Ascending aorta (tissue), 2 donors: ENCODE measurements at places on chromosomes 3 and 15. TPM values are rescaled to one million over a fixed set of nuclear protein-coding genes. Genes with fewer than 3 reads are reported as not detected.
A peak's percentile ranks its signal among the peaks of the same experiment; 100 is the strongest.

DNA sequence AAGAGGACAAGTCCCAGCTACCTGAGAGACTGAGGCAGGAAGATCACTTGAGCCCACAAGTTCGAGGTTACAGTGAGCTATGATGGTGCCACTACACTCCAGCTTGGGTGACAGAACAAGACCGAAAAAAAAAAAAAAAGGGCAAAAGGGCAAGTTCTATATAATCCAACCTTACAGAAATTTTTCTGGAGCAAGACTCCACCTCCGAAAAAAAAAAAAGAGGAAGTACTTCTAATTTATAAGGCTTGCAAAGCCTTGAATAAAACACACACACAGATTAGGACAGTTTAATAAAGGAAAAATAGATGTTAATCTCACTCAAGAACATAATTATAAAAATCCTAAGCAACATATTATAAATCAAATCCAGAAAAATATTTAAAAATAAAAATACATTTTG, 14.4 kb upstream of the XYLB start:
- H3K4me3 ChIP-seq: no peak overlapping the region
- DNase-seq: no peak
- H3K36me3 ChIP-seq: no peaks in the 10 kb centered on the region
- H3K27me3 ChIP-seq: no peaks in the 10 kb centered on the region
- H3K4me1 ChIP-seq: no peaks in the 10 kb centered on the region
- H3K27ac ChIP-seq: no peak overlapping the region

GRCh38 chr3:150372320-150372719, 35.8 kb upstream of the TSC22D2 start:
- no peak overlapping the region for H3K4me3 ChIP-seq
- peak overlapping the region; percentile 83 for H3K27ac ChIP-seq
- no peaks in the 10 kb centered on the region for H3K36me3 ChIP-seq
- no peaks in the 10 kb centered on the region for H3K27me3 ChIP-seq
- no peaks in the 10 kb centered on the region for H3K4me1 ChIP-seq

DNA sequence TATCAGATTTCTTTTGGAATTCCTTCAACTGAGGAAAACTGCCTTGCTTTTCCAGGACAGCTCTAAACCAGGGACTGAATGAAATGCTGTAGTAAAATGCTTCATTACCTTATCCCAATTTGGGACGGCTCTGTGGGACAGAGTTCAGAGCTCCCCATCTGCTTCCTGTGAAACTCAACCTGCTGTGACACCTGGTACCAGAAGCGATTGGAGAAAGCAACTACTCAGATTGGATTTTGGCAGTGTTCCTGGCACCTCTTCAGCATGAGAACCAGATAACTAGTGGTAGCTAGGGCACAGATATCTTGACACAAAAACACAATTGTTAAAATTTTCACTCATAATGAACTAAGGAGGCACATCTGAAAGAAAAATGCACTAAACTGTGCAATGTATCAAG, 539.1 kb downstream of the SI start:
- no peak overlapping the region for H3K4me3 ChIP-seq
- H3K4me1 ChIP-seq: no peaks in the 10 kb centered on the region
- DNase-seq: no peak
- H3K36me3 ChIP-seq: no peaks in the 10 kb centered on the region
- H3K27me3 ChIP-seq: no peaks in the 10 kb centered on the region

DNA sequence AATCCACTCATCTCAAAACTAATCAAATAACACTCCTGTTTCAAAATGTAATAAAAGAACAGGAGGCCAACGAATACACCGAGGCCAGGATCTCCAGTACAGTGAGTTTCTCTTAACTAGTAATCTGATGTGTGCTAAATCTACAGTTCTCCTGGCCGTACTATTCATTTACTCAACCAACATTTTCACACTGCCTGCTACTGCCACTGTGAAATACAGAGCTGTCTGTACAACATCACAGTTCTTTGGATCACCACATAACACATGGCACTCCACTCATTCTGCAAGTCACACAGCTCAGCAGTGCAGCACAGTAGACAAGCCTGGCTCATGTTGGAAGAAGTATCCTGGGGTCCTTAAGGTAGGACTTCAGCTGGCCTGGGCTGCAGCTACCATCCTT, 21.9 kb downstream of the RIOX2 start:
- H3K4me3 ChIP-seq: no peak overlapping the region
- no peaks in the 10 kb centered on the region for H3K4me1 ChIP-seq
- no peak overlapping the region for H3K27ac ChIP-seq

DNA sequence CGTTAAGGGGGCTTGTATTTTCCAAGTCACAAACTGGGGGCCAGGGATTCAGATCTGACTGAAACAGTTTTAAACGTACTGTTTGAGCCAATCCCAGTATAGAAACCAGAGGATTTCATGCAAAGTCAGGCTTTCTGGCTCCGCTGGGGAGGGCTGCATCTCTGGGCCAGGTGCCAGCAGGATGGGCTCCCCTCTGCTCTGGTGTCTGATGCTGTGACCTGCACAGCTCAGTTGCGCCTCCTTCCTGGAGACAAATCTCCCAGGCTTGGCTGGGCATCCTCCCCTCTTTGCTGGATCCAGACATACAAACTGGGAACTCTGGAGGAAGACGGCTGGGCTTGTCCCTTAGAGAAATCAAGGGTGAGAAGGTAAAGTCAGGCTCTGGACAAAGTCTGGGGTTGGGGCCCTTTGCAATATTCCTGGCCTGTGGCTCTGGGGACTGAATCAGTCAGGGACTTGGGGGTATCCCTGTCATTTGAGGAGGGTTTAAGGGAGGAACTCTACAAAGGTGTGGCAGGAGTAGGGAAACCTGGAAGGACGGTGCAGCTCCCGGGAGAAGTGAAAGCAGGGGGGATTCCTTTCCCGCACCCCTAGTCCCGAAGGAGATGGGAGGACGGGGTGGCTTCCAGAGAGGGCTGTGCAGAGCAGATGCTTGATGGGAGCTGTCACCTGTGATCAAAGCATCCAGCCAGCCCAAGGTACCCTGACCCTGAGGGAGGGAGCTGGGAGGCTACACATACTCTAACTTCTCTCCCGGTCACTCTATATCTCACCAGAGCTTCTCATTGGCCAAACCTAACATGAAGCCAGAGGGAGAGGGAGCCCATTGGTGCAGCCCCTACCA, 114.8 kb upstream of the ATP2B2 start:
- no peak overlapping the region for H3K4me3 ChIP-seq
- H3K27me3 ChIP-seq: no peaks in the 10 kb centered on the region
- H3K27ac ChIP-seq: no peak overlapping the region
- no peak for DNase-seq
- H3K36me3 ChIP-seq: no peaks in the 10 kb centered on the region

DNA sequence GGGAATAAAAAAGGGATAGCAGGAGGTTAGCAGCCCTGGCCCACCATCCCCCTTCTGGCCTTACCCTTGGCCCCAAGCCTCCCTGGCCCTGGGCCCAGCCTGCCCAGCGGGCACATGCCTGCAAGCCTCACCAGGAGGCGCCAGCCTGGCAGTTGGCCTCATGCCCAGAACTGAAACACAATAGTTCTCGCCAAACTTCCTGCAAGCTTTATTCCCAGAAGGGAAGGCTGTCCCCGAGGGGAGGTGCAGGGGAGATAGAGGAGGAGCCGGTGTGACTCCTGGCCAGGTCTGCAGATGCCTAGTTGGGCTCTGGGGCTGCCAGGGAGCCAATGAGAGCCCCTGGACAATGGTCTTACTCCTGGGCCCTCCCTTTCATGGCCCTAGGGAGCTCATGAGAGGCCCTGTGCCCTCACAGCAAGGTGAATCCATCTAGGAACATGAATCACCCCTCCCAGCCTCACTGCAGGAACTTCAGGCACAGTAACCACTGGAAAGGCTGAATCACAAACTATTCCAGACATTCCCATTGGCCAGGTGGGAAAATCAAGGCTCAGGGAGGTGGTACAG, 4.0 kb downstream of the CCDC33 start:
- peak; percentile 47 for DNase-seq
- peaks cover 32% of the 10 kb centered on the region for H3K4me1 ChIP-seq
- H3K27ac ChIP-seq: peak overlapping the region; percentile 36
- no peak overlapping the region for H3K4me3 ChIP-seq
- no peaks in the 10 kb centered on the region for H3K36me3 ChIP-seq
- no peaks in the 10 kb centered on the region for H3K27me3 ChIP-seq

- no peak overlapping the region for H3K4me3 ChIP-seq
- H3K27me3 ChIP-seq: no peaks in the 10 kb centered on the region
- H3K27ac ChIP-seq: peak overlapping the region; percentile 72
- peak; percentile 36 for DNase-seq
These were observed 79.3 kb upstream of the ALDH1L1 start for GRCh38 chr3:126259411-126260391.

The ACY1 gene
- 94.0 TPM for total RNA-seq

DNA sequence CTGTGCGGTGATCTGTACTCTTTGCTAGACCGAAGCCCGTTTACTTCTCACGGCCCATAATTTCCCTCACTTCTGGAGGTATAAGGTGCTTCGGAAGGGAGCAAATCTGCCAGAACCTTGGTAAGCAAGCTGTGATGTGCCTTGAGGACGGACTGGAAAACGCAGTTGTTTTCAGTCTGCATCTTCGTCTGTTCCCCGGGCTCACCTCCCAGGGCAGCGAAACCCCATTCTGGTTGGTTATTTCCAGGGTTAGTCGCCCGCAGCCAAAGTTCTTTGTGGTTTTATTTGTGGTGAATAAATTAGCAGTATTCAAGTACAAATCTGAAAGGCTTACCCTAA, 401 bp downstream of the RAMAC start:
- peak overlapping the region; percentile 72 for H3K27ac ChIP-seq
- peaks cover 20% of the 10 kb centered on the region for H3K36me3 ChIP-seq
- no peak for DNase-seq
- peaks cover 14% of the 10 kb centered on the region for H3K4me1 ChIP-seq
- peak overlapping the region; percentile 78 for H3K4me3 ChIP-seq

DNA sequence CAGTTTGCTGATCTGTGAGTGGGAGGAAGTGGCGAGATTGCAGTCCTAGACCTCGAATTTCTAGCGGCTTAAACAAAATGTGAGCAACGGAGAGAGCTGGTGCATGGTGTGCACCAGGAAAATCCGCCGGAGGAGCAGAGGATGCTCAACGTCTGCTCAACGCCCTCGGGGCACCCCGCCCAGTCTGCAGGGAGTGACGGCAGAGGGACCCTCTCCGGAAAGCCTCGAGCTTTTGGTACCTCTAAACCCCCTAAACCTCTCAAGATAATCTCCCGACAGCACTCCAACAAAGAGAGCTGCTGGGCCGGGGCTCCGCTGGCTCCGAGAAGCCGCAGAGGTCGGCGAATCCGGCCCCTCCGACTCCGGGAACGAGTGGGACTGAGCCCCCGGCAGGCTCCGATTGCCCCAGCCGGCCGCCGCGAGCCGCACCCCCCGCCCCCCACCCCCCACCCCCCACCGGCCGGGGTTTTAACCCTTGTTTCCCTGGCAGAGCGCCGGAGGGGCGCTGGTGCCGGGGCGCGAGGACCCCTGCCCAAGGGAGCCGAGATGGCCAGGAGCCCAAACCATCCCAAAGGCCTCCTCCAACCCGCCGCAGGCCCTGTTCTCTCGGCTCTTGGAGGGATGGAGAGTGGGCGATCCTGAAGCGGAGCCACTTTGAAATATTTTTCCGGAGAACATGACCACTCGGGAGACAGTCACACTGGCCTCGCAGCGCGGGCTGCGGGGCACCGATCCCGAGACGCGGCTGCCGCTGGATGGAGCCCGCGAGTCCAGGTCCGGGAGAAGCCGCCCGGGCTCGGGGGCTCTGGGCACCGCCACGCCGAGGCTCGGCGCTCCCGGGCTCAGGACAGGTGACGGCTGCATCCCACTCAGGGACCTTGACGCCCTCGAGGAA, 1.5 kb downstream of the MEGF11 start:
- H3K4me3 ChIP-seq: peak overlapping the region; percentile 68
- H3K36me3 ChIP-seq: no peaks in the 10 kb centered on the region
- no peak overlapping the region for H3K27ac ChIP-seq
- no peak for DNase-seq
- peaks cover 19% of the 10 kb centered on the region for H3K4me1 ChIP-seq

DNA sequence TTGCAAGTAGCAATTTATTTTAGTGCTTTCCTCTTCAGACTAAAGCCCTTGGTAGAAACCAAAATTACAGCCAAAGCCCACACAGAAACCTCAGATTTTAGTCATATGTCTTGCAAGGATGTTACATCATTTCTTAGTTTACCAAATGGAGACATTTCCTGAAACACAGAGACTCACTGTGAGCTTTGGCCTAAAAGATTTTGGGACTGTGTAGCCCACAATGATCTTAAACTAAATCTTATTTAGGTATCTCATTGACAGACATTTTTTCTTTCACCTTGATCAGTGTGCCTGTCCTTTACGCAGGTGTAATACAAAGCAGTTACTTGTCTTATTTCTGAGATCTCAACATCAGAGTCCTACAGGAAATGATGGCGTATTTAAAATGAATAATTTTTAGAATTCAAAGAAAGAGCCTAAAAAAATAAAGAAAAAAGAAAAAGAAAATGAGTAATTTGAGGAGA, 27.8 kb upstream of the AP4E1 start:
- peak overlapping the region; percentile 49 for H3K27ac ChIP-seq
- H3K36me3 ChIP-seq: no peaks in the 10 kb centered on the region
- peaks cover 2% of the 10 kb centered on the region for H3K4me1 ChIP-seq
- no peaks in the 10 kb centered on the region for H3K27me3 ChIP-seq
- no peak overlapping the region for H3K4me3 ChIP-seq

- no peak overlapping the region for H3K4me3 ChIP-seq
- H3K27ac ChIP-seq: peak overlapping the region; percentile 71
- H3K4me1 ChIP-seq: peaks cover 4% of the 10 kb centered on the region
- H3K36me3 ChIP-seq: no peaks in the 10 kb centered on the region
- H3K27me3 ChIP-seq: no peaks in the 10 kb centered on the region
- DNase-seq: no peak
These were observed 94.6 kb downstream of the THRB start for GRCh38 chr3:24400015-24400414.

The PSTPIP1 gene
- total RNA-seq: 14.6 TPM

The CFAP91 gene
- total RNA-seq: 3.5 TPM

The RSRC1 gene
- 28.0 TPM for total RNA-seq

- no peak overlapping the region for H3K27ac ChIP-seq
- no peak for DNase-seq
- no peaks in the 10 kb centered on the region for H3K36me3 ChIP-seq
- H3K4me3 ChIP-seq: no peak overlapping the region
- H3K4me1 ChIP-seq: no peaks in the 10 kb centered on the region
These were observed 642.3 kb downstream of the ROBO2 start for GRCh38 chr3:77682162-77682561.

- no peaks in the 10 kb centered on the region for H3K27me3 ChIP-seq
- peak overlapping the region; percentile 88 for H3K4me3 ChIP-seq
- peak overlapping the region; percentile 96 for H3K27ac ChIP-seq
- no peak for DNase-seq
- peaks cover 12% of the 10 kb centered on the region for H3K4me1 ChIP-seq
These were observed 841 bp downstream of the EIF3J start for GRCh38 chr15:44537735-44538240.

GRCh38 chr15:88331291-88331690, 74.8 kb upstream of the NTRK3 start:
- H3K27me3 ChIP-seq: no peaks in the 10 kb centered on the region
- H3K4me1 ChIP-seq: no peaks in the 10 kb centered on the region
- H3K4me3 ChIP-seq: no peak overlapping the region

The GHSR gene
- not detected for total RNA-seq

The ETV5 gene
- 15.8 TPM for total RNA-seq

The SLC22A13 gene
- total RNA-seq: not detected
